ENCODE measurements at places on chromosomes 4 and X.

DNA sequence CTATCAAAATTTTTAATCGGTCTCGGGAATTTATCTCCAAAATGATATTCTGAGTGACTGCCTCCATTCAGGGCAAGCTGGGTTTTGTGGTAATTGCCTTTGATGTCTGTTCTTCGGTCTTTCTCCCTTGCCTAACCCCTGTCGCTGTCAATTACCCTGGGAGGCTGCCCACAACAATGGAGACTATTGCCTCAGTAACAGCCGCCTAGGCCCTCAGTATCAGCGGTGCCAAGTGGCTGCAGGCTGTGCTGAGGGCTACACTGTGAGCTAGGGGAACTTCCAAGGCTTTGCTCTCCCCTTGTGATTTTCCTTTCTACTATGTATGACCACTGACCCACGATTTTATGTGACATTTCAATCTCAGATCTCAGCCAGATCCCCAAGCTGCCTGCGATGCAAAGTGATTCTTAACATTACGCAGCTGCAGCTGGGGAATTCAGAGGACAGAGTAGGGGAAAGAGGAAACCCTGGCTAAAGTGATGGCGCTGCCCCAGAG is 36.3 kb upstream of the REST start:
- DNase-seq = peak; percentile 39

- DNase-seq = no peak
Measured at GRCh38 chrX:17030580-17031270, 84.3 kb downstream of the REPS2 start.

DNA sequence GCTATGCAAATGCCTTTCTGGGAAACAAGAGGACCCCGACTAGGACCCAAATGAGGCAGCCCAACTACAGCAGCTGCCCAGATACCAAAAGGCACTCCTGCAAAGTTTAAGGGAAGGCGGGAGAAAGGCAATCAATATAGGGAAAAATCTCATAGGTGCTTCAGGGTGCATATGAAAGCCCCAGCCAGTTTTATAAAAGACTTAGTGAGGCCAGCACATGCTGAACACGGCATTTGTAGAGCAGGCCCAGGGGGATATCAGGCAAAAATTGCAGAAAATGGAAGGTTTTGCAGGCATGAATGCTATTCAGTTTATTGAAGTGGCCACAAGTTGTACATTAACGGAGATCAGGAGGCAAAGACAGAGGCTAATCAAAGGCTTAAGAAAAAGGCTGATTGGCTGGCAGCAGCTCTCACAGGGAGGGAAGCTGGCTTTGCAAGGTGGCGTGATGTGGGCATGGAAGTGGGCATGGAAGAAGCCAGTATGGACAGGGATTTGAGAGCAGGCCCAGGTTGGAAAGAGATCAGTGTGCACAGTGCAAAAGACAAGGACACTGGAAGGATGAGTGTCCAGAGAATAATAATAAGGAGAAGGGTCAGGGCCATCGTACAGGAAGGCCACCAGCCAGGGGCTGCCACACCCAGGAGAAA is 37.7 kb upstream of the UGT2B7 start:
- DNase-seq = no peak

DNA sequence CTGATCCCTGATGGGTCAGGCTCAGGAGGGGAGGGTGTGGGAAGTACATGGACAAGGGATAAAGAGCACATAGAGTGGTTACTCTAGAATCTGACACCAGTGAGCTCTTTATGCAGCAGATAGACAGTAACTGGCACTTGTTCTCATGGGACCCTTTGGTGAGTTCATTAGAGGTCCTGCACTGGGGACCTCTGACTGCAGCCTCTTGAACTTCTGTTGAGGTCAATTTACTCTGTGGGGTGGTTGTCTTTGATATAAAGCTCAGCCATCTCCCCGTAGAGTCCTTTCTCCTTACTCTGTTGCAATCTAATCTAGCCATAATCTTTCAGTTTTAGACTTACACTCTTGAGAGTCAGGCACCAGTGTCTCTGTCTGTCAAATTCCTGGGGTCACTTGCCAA is 222.4 kb downstream of the GPAT3 start:
- DNase-seq = no peak

- DNase-seq = no peak
Measured at GRCh38 chr4:185542626-185543315, 7.5 kb upstream of the PDLIM3 start.

- DNase-seq = no peak
Measured at GRCh38 chr4:55437823-55438222, 42.1 kb downstream of the TMEM165 start.

- DNase-seq = no peak
Measured at GRCh38 chr4:79212311-79212710, 113.5 kb downstream of the NAA11 start.

DNA sequence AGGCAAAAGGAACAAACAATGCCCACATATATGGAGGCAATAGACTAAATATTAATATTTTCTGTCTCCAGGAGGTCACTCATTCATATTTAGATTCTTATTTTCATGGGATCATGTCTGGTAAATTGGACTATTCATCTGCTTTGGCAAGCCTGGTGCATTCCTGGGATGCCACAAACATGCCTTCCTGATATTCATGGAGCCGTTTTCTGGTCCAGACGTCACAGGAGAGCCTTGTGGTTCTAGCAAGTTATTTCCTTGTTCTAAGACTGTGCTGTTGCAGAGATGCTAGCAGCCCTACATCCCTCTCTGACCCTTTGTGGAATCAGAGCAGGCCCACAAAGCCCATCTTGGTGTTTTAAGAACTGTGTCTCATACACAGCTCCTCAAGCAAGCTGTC is 16.1 kb upstream of the EXOSC9 start:
- DNase-seq = no peak

DNA sequence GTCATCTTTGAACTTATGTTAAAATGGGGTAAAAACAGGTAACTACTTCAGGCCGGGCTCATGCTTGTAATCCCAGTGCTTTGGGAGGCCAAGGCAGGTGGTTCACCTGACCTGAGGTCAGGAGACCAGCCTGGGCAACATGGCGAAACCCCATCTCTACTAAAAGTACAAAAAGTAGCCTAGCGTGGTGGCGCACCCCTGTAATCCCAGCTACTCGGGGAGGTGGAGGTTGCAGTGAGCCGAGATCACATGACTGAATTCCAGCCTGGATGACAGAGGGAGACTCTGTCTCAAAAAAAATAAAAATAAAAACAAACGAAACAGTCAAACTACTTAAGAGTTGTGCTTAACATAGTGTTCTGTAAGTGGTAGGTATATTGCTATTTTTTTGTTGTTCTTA is 2.5 kb downstream of the DDX3X start:
- DNase-seq = no peak

DNA sequence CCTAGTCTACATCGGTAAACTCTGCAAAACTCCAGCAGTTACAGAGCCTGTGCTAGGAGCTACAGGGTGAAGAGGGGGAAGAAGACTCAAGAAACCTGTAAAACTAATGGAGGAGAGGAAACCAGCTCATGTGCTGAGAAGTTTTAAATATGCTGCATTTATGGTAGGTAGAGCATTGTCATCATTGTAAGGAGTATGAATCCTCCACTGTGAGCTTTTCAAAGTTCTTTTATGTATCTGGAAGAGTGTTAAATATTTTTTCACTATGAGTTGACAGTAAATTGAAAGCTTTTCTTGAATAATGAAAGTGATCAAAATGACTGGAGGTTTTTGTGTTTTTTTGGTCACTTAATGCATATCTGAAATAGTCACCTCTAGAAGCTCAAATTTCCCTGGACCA is 46.2 kb downstream of the SEPTIN11 start:
- no peak for DNase-seq

GRCh38 chr4:87739494-87739893 is 59.9 kb upstream of the IBSP start:
- no peak for DNase-seq

DNA sequence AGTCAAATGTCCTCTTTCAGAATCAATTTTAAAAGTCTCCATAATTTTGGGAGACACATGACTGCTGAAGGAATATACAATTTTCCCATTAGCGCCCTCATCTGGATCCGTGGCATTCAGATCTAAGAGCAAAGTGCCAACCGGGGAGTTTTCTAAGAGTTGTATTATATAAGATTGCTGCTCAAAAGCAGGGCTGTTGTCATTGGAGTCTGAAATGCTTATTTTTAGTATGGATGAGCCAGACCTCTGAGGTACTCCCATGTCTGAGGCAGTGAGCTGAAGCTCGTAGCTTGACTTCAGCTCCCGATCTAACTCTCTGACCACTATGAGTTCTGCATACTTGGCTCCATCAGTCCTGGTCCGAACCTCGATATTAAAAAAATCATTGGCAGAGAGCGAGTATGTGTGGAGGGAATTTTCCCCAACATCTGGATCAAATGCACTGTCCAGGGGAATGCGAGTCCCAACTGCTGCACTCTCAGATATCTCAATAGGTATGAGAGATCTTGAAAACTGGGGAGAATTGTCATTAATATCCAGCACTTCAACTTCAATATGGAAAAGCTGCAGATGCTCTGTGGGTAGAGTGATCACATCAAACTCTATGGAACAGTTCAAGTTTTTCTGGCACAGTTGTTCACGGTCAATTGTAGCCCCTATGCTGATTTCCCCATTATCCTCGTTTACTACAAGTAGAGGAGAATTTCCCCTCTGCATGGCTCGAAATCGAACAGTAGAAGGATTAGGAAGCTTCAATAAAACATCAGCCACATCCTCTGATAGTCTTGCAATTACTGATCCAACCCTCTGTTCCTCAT is 917 bp downstream of the PCDH18 start:
- no peak for DNase-seq

DNA sequence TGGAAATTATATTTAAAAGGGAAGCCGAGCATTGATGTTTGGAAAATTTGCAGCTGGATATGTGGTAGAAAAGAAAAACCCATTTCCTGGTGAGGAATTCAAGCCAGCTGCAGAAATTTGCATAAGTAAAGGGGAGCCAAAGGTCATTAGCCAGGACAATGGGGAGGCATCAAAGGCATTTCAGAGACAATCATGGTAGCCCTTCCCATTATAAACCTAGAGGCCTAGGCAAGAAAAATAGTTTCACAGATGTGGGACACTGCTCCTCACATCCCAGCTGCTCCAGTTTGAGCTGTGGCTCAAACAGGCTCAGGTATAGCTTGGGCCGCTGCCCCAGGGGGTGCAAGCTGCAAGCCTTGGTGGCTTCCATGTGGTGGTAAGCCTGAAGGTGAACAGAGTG is 35.8 kb downstream of the NAP1L3 start:
- no peak for DNase-seq

DNA sequence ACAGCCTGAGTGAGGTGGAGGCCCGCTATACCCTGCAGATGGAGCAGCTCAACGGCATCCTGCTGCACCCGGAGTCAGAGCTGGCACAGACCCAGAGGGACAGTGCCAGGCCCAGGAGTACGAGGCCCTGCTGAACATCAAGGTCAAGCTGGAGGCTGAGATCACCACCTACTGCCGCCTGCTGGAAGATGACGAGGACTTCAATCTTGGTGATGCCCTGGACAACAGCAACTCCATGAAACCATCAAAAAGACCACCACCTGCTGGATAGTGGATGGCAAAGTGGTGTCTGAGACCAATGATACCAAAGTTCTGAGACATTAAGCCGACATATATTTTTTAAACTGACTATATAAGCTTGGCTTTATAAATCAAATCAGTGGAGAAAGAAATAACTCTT is 73.3 kb upstream of the HHIP start:
- DNase-seq = no peak

GRCh38 chr4:40309250-40309774 is 25.8 kb upstream of the CHRNA9 start:
- no peak for DNase-seq

- DNase-seq = no peak
Measured at GRCh38 chrX:123990169-123990568, 28.7 kb downstream of the STAG2 start.

DNA sequence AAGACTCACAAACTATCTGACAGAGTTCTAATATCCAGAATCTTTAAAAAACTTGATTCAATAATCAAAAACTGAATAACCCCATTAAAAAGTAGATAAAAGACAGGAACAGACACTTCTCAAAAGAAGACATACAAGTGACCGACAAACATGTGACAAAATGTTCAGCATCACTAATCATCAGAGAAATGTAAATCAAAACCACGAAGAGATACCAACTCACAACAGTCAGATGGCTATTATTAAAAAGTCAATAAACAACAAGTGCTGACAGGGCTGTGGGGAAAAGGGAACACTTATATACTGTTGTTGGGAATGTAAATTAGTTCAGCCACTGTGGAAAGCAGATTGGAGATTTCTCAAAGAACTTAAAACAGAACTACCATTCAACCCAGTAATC is 138.1 kb upstream of the RASGEF1B start:
- no peak for DNase-seq

GRCh38 chr4:142009751-142010150 is 373.4 kb downstream of the IL15 start:
- DNase-seq = no peak

- DNase-seq = no peak
Measured at GRCh38 chr4:122826553-122827257, at the start of gene FGF2. Gene FGF2, plus strand, starts transcription at chr4:122826831. Its CDS starts 344 bp downstream, at chr4:122827175.

- peak; percentile 42 for DNase-seq
Measured at GRCh38 chrX:109635146-109635545, 10.2 kb upstream of the KCNE5 start.

DNA sequence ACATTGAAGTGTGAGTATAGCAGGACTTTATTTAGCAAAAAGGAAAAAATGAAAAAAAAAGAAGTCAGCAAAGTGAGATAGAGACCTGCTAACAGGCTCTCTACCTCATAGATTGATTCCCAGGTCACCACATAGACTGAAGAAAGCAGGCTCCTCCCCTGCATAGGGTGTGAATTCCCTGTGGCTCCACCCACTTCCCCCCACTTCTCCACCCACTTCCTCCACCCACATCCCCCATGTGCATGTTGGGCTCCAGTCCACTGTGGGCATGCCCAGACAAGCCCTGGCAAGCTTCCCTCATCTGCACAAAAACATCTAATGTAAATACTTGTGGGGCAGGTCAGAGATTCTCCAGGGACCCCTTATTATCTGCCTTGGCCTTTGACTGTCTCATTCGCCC is 97.8 kb downstream of the TMEM47 start:
- no peak for DNase-seq

DNA sequence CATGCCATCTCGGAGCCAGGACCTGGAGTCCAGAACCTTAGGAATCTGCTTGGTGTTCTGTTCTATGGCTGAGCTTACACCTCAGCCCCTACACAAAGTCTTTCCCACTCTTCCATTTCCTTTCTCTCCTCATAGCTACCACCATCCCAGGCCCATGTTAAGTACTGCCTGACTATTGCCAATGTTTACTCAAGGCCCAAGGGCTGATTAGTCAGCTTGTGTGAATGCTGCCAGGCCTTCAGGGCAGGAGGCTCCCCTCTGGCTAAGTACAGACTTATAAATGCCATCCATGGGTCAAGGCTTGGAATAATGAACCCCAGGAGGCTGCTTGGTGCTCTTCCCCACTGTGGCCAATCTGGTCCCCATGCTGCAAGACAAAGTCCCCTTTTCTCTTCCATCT is 411.6 kb upstream of the MAGEB18 start:
- no peak for DNase-seq

DNA sequence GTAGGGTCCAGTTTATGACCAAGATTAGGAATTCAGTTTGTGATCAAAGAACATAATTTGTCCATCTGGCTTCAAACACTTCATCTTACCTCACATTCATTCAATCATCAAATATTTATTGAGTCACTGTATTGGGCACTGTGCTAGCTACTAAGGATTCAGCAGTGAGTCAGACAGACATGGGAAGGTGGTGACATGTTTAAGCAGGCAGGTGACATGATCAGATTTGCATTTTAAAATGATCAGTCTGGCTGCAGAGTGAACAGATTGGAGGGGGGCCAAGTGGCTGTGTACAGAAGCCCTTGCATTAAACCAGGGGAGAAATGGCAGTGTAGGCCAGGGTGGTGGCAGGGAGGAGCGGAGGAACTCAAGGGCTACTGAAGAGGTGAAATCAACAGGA is 25.1 kb upstream of the APLN start:
- peak; percentile 35 for DNase-seq

- no peak for DNase-seq
Measured at GRCh38 chrX:110026099-110026844, 23.4 kb downstream of the TMEM164 start.
